ENCODE measurements at places on chromosomes 13 and 19.

DNA sequence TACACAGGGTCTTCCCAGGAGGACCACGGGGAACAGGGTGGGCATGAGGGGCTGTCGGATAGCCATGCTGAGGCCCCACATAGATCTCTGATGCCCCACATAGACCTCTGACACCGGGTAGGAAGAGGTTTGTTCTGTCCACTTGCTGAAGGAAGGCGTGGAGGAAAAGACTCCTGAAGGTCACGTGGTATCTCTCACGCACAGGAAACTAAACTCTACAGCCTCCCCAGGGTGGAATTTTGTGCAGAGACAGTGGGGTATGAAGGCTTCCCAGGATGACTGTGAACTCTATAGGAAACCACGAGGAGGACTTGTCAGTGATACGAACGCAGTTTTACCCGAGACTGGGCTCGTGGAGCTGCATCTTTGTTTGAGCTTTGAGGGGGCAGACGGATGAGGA, 2.8 kb downstream of the EVI5L start:
- DNase-seq = no peak

- DNase-seq = no peak
These were observed 615.5 kb upstream of the KLHL1 start for GRCh38 chr13:70723732-70724131.

GRCh38 chr19:41426952-41427646, at the start of gene B3GNT8:
B3GNT8 (minus strand) TSS chr19:41427374; CDS start chr19:41426778, 596 bp downstream.
- no peak for DNase-seq

DNA sequence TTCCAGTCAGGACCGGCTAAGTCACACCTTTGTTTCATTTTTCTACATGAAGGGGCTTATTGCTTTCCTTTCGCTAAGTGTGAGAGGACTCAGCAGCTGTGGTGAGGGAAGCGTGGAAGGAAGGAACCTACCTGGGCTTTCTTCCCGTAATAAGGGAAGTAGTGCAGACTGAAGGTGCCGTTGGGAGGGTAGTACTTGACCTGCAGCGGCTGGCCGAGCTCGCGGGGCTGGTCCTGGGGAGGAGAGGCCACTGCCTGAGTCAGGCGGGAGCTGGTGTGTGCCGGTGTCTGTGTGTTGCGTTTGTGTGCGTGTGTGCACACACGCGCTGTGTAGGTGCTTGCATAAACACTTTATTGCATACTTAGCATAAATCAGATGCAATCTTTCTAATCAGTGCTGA, 7.7 kb downstream of the ATP4B start:
- no peak for DNase-seq

DNA sequence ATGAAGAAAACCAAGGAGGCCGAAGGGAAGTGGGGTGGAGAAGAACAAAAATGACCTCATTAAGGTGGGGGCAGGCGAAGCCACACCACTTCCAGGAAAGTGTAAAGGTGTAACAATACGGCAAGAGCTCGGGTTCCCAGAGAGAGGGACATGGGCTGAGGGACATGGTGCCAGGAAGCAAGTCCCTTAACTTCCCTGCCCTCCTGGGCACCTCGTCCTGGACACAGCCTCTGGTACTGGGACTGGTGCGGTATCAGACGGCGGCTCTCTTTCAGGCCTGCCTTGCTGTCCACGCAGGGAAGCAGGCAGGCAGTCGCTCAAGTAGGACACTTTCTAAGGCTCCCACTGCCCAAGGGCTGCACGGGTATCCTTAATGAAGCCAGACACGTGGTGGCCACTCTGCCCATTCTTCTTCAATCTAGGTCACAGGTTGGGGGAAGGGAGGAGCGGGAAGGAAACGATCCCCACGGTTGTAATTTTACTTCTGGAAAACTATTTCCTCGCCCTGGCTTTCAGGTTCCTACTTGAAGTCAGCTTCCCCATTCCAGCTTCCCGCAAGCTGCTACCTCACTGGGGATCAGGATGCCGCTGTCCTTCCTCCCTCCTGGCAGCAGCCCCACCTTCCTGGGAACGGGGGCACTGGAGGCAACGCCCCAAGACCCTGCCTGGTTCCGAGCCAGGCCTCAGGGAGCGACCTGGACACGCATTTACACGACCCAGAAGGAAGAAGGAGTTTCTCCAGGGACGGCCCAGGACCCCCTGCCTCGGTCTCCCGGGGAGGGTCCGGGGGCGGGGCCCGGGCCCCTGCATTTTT, 1.2 kb downstream of the AP3D1 start:
- DNase-seq = peak; percentile 95

DNA sequence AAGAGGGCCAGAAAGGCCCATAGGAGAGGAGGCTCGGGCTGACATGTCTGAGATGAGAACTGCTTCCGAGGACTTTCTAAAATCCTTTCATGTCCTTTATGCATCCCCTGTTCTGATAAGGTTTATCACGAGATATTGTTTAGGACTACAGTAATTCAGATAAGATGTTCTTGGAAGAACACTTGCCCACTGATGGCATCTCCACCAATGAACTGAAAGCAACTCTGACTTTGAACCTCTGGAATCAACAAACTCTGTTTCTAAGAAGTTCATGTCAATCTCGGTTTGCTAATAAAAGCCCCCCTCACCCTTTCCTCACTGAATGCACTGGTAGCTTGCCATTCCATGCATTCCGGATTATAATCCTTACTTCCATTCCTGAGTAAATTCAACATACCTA, 90.9 kb downstream of the FGF9 start:
- DNase-seq = no peak

DNA sequence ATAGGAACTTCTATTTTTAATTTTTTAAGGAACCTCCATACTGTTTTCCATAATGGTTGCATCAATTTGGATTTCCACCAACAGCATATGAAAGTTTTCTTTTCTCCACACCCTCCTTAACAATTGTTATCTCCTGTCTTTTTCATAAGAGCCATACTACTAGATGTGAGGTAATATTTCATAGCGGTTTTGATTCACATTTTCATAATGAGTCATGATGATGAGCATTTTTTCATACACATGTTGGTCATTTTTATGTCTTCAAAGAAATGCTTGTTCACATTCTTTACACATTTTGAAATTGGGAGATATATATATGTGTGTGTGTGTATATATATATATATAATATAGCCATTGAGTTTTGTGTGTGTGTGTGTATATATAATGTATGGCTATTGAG, 420.3 kb upstream of the PCDH9 start:
- no peak for DNase-seq

Data from vagina (tissue), 2 donors.